ENCODE measurements at places on chromosomes 1 and 21. TPM values are rescaled to one million over a fixed set of nuclear protein-coding genes. Genes with fewer than 3 reads are reported as not detected.

The CLCA4 gene
- polyA plus RNA-seq, result 0.04 TPM

The CHI3L2 gene
- 0.24 TPM for polyA plus RNA-seq

The CCDC185 gene
- not detected for polyA plus RNA-seq

The PGLYRP4 gene
- not detected for polyA plus RNA-seq

The C1orf53 gene
- polyA plus RNA-seq, result 2.0 TPM

The IL12RB2 gene
- 0.67 TPM for polyA plus RNA-seq

The FAM177B gene
- 0.08 TPM for polyA plus RNA-seq

The RNU1-1 gene
- polyA plus RNA-seq, result not detected

The SLC35E2B gene
- 16.4 TPM for polyA plus RNA-seq

The GPR3 gene
- 0.31 TPM for polyA plus RNA-seq

The SPRR4 gene
- polyA plus RNA-seq, result not detected

The CEP170 gene
- polyA plus RNA-seq, result 10.7 TPM

The SPOCD1 gene
- polyA plus RNA-seq, result 0.05 TPM

The KCNH1 gene
- polyA plus RNA-seq, result 0.12 TPM

The CD53 gene
- polyA plus RNA-seq, result 2.1 TPM

The CNIH3 gene
- 1.8 TPM for polyA plus RNA-seq

The EFCAB14 gene
- 21.1 TPM for polyA plus RNA-seq

The GBP2 gene
- 21.2 TPM for polyA plus RNA-seq

The SPRR1A gene
- not detected for polyA plus RNA-seq

The TAS1R2 gene
- polyA plus RNA-seq, result not detected

The LMOD1 gene
- 4.9 TPM for polyA plus RNA-seq

The ABCA4 gene
- 0.03 TPM for polyA plus RNA-seq

The SIPA1L2 gene
- polyA plus RNA-seq, result 9.4 TPM

The SYNC gene
- 49.1 TPM for polyA plus RNA-seq

The NTRK1 gene
- 0.65 TPM for polyA plus RNA-seq

The S100A1 gene
- 1,423 TPM for polyA plus RNA-seq

The FNDC5 gene
- 91.6 TPM for polyA plus RNA-seq

The CD84 gene
- polyA plus RNA-seq, result 0.10 TPM

The LRRC39 gene
- 89.3 TPM for polyA plus RNA-seq

The SPRR1B gene
- polyA plus RNA-seq, result not detected

The SPATA45 gene
- polyA plus RNA-seq, result not detected

The RPTN gene
- not detected for polyA plus RNA-seq

The CFAP45 gene
- 0.25 TPM for polyA plus RNA-seq

The SUSD4 gene
- 0.20 TPM for polyA plus RNA-seq

The LCA5L gene
- 1.2 TPM for polyA plus RNA-seq

The BRDT gene
- polyA plus RNA-seq, result not detected

The AMY1A gene
- not detected for polyA plus RNA-seq

The CLEC20A gene
- not detected for polyA plus RNA-seq

The SPEN gene
- polyA plus RNA-seq, result 10.2 TPM

The MPL gene
- polyA plus RNA-seq, result not detected

The FYB2 gene
- polyA plus RNA-seq, result not detected

The PRXL2B gene
- 3.0 TPM for polyA plus RNA-seq

The BARHL2 gene
- polyA plus RNA-seq, result not detected

The FCAMR gene
- polyA plus RNA-seq, result not detected

The C1orf141 gene
- not detected for polyA plus RNA-seq

The WNT4 gene
- polyA plus RNA-seq, result 0.44 TPM

The THEMIS2 gene
- polyA plus RNA-seq, result 6.1 TPM

The PALMD gene
- polyA plus RNA-seq, result 54.4 TPM

The CREB3L4 gene
- 4.3 TPM for polyA plus RNA-seq

The OR2L3 gene
- not detected for polyA plus RNA-seq

The GOLT1A gene
- polyA plus RNA-seq, result 0.30 TPM

All from psoas muscle (tissue), 8 donors.